ENCODE measurements at places on chromosomes 6 and 20.
A peak's percentile ranks its signal among the peaks of the same experiment; 100 is the strongest.

- no peak for DNase-seq
These were observed 136.6 kb downstream of the GMDS start for GRCh38 chr6:2108700-2109306.

GRCh38 chr6:93176070-93176469, 243.3 kb downstream of the EPHA7 start:
- no peak for DNase-seq

DNA sequence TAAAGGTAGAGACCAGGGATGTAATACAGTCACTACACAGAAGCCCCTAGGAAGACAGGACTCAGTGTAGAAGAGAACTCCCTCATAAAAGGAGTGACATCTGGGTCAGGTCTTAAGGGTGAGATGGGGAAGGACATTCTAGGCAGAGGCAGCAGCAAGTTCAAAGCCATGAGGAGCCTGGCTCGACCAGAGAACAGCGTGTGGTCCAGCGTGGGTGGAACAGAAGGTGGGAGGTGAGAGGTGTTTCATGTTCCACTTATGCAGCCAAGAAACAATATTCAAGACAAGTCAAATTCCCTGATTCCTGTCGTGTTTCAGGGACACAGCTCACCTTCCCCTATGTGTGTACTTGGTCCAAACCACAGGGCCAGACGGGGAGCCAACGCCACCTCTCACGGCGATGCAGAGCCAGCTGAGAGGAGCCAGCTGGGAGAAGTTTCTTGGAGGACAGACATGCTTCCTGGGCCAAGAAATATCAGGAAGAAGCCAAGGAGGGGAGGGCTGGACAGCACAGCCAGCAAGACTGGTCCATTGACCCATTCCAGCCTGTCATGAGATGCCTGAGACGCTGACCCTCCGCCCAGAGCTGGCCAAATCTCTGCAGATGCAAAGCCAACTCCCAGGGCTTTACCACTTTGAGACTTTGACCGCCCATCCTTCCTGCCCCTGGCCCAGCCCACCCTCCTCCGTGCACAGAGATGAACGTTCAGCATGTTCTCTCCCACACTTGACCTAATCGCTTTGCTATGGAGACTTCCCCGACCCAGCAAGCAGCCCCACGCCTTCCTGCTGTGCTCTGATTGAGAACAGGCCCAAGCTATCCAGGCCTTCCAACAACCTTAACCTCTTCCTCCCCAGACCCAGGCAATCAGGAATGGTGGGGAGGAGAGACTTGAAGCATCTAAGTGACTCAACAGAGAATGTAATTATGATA, 113.8 kb downstream of the PRND start:
- DNase-seq = peak; percentile 63

GRCh38 chr20:14617123-14617522, 279.7 kb upstream of the FLRT3 start:
- no peak for DNase-seq

- no peak for DNase-seq
These were observed 270.6 kb downstream of the FARS2 start for GRCh38 chr6:5531853-5532375.

DNA sequence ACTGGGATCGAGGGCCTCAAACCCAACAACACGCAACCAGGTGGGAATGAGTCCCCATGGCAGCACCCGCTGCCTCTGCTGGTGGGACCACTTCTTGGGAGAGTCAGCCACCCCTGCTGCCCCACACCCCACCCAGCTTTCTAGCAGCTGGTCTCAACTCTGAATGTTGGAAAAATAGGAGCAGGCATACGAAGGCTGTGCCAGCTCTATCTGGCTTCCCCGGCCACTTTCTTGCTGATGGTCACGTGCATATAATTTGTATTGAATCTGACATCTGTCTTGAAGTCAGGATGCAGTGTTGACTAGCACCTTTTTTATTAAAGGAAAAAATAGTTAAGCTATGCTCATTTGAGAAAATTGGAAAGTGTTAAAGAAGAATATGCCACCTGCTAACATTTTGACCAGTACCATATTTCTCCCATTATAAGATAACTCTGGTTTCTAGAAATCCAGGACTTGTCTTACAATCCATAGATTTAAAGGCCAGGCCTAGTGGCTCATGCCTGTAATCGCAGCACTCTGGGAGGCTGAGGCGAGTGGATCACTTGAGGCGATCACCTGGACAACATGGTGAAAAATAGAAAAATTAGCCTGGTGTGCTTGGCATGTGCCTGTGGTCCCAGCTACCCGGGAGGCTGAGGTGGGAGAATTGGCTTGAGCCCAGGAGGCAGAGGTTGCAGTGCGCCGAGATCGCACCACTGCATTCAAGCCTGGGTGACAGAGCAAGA, 26.9 kb upstream of the MAPRE1 start:
- no peak for DNase-seq

DNA sequence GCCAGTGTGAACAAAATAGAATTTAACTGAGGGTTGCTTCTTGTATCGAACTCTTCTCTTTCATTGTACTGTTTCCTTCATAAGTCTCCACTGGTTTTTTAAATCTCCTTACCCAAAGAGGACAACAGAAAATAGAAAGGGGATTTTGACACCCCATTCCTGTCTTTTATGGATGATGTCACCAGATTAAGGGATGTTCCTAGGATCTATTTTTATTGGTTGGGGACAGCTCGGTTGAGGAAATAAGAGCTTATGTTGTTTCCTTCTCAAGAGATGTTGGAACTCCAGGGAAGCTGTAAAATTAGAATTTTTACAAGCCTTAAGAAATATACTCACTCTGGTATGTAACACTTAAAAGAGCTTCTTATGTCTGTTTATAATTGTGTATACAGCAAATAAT, 171.5 kb downstream of the PHF3 start:
- DNase-seq = no peak

GRCh38 chr20:36847009-36847709, 28.8 kb upstream of the TLDC2 start:
- DNase-seq = peak; percentile 84

- DNase-seq = no peak
These were observed 33.7 kb downstream of the PYGB start for GRCh38 chr20:25281541-25281991.

DNA sequence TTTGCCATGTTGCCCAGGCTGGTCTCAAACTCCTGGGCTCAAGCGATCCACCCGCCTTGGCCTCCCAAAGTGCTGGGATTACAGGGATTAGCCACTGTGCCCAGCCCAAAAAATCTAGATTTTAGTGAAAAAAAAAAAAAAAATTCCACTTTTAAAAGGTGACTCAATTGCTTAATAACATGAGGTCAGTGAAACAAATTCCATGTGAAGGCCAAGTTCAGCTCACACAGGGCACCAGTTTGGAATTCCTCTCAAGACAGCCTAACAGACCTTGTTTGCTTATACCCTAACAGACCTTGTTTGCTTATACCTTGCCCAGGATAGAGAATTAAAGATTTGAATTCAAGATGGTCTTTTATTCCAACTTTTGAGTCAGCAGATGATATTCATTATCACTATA, 5.1 kb downstream of the RRBP1 start:
- no peak for DNase-seq

GRCh38 chr6:124393536-124393935, 568.7 kb upstream of the RNF217 start:
- DNase-seq = no peak

- DNase-seq = no peak
These were observed 1082.3 kb upstream of the GJE1 start for GRCh38 chr6:141050471-141050870.

- DNase-seq = no peak
These were observed 30.9 kb downstream of the VEGFA start for GRCh38 chr6:43800746-43801494.

DNA sequence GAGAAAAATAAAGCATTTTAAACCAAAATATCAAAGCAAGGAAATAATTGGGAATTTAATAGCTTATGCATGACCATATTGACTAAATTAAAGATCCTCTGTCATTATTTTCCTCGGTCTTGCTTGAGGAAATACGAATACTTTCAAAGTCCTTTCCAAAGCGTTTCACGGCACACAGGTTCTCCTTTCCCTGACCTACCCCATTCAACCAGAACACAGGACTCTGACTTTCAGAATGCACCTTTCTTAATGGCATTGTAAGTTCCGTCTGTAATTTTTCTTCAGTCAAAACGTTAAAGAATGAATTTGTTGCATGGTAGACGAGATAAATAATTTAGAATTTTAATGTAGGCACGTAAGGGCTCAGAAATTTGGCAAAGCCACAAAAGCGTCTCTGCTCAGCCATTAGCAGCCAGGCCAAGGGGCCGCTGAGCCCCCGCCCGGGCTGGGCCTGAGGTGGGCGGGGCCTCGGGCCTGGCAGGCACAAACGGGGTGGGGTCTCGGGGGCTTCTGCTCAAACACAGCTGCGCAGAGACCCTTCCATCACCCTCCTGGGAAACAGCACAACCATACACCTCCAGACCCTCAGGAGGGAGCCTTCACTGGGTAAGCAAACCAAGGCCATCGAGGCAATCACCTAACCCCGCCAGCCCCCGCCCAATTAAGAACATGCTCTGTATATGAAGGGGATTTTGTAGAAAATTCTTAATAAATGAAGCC, 3.4 kb downstream of the NEDD9 start:
- no peak for DNase-seq

Measured in Ammon's horn (tissue), 1 donor.